Osteocyte (in vitro differentiated cells): ENCODE measurements at places on chromosomes 2 and 18. TPM values are rescaled to one million over a fixed set of nuclear protein-coding genes. Genes with fewer than 3 reads are reported as not detected.

RIT2 gene
- not detected in 2 replicates for total RNA-seq

CXCR1 gene
- not detected in 2 replicates for total RNA-seq

IL18R1 gene
- total RNA-seq, result 0.26 and 0.38 TPM in 2 replicates

HOXD10 gene
- not detected in 2 replicates for total RNA-seq

TMEM247 gene
- total RNA-seq, result not detected in 2 replicates

PROC gene
- 1.6 and 2.5 TPM in 2 replicates for total RNA-seq

GKN2 gene
- total RNA-seq, result not detected in 2 replicates

TLX2 gene
- not detected in 2 replicates for total RNA-seq

NTSR2 gene
- not detected in 2 replicates for total RNA-seq

SCYGR1 gene
- not detected in 2 replicates for total RNA-seq

KCNS3 gene
- not detected in 2 replicates for total RNA-seq

NOL4 gene
- total RNA-seq, result not detected in 2 replicates

CHRNA1 gene
- 0.24 and 0.57 TPM in 2 replicates for total RNA-seq

ASB18 gene
- not detected in 2 replicates for total RNA-seq

ALLC gene
- not detected in 2 replicates for total RNA-seq

IL36G gene
- total RNA-seq, result not detected in 2 replicates

DSG1 gene
- not detected in 2 replicates for total RNA-seq

TTC39C gene
- 10.9 and 11.2 TPM in 2 replicates for total RNA-seq

AFTPH gene
- total RNA-seq, result 15.5 and 16.9 TPM in 2 replicates

NYAP2 gene
- not detected in 2 replicates for total RNA-seq

ACMSD gene
- not detected in 2 replicates for total RNA-seq

APCDD1 gene
- total RNA-seq, result 1.4 and 2.6 TPM in 2 replicates

GALNT13 gene
- total RNA-seq, result 0.13 TPM in 1 of 2 replicates, not detected in the other
